ENCODE measurements at places on chromosomes 16 and 17. TPM values are rescaled to one million over a fixed set of nuclear protein-coding genes. Genes with fewer than 3 reads are reported as not detected.

The AIPL1 gene
- not detected for total RNA-seq

The RPUSD1 gene
- total RNA-seq: 24.9 TPM

The SMIM36 gene
- not detected for total RNA-seq

The FBXO39 gene
- total RNA-seq: 1.7 TPM

The ITGAD gene
- total RNA-seq: not detected

The SPIRE2 gene
- 3.8 TPM for total RNA-seq

- peak; percentile 30 for DNase-seq
These were observed 131.2 kb downstream of the ANKFN1 start for GRCh38 chr17:56284482-56284881.

DNA sequence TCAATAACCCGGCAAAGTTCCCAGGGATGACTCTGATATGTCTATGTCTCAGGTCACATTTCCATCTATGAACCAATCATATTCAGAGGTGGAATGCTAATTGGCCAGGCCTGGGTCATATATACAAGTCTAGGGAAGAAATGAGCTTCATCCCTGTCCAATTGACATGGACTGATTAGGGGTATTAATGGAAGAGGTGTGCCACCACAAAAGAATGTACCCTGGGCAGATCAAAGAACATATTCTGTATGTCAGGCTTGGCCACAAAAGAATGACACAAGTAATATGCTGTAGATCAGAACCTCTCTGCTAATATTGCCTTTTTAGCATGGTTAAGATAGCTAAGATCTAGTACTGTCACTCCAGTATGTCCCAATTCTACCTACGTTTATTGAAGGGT, 6.7 kb downstream of the SLC35G3 start:
- DNase-seq: no peak

GRCh38 chr16:27720731-27721530, 171.0 kb downstream of the KATNIP start:
- DNase-seq: no peak

DNA sequence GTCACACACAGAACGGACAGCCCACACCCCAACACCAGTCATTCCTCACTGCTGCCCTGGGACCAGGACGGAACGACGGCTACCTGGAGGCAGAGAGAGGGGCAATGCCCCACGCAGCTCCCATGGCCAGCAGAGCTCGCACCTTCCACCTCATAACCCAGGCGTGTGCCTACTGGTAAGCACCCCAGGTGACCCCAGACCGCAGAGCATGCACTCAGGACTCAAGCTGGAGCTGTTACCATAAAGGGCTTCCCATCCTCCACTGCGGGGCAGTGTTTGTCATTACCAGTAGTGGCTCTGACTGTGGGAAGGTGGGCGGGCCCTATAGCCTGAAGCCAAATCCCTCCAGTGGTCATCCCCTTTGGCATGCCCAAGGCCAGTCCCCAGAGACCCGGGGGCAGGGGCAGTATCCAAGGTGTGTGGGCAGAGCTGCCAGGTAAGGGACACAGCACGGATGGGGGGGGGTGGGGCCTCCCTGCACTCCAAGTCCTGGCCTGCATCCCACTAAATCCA, 4.7 kb upstream of the BCAR1 start:
- no peak for DNase-seq

GRCh38 chr16:19240494-19240893, 45.0 kb upstream of the CLEC19A start:
- no peak for DNase-seq

DNA sequence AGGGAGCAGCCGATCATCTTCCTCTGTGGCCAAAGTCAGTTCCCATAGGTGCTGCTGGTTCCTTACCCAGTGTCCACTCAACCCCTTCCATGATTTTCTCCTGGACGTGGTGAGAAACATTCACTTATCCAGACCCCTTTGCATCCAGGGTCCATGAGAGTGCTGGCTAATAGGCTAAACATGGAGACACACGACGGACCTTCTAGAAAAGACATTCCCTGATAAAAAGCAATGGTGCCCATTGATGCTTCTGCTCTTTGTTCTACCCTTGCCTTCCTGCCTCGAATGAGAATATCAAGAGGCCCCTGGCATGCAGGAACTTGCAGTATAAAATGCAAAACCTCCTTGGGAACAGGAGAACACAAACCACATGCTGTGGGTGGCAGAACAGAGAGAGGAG, 2.3 kb downstream of the TEKT5 start:
- DNase-seq: no peak

GRCh38 chr17:66240013-66240412, 10.8 kb upstream of the APOH start:
- no peak for DNase-seq

DNA sequence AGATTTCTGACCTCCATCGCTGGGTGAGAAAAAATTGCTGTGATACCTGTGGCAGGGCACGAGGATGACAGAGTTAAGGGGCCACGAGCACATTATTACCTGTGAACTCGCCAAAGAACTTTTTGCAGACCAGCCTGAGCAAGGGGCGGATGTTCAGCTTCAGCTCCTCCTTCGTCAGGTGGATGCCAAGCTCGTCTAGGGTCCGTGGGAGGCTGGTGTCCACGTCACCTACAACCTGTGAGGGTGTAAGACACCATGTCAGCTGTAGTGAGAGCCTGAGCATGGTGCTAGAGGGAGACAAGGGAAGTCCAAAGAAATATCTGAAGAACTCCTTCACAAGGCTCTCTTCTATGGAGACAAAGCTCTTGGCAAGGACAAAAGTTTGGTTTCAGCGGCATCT, 17.1 kb downstream of the HIGD1B start:
- no peak for DNase-seq

DNA sequence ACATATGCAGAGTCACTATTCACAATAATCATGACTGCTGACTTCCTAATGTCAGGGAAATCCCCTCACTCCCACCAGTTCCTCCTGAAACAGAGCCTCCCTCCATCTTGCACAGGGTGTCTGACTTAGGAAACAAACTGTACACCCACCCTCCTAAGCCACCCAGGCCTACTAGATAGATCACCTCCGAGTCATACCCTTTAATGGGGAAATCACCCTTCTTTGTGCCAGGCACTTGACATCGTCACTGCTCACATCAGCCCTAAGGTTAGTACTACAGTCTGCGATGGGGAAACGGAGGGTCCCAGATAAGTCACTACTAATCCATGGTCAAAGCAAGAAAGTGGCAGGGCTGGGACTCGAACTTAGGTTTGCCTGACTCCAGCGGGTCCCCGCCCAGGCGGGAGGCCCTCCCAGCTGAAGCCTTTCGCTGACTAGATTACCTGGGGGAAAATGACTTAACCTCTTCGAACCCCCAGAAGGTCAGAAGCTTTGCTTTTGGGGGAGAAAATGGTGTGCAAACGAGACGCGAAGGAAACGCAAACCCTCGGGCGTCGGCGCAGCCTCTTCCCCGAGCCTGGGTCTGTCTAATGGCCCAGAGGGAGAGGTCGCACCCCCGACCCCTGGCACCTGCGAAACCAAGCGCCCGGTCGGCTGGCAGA, 3.4 kb upstream of the MLLT6 start:
- peak; percentile 35 for DNase-seq

DNA sequence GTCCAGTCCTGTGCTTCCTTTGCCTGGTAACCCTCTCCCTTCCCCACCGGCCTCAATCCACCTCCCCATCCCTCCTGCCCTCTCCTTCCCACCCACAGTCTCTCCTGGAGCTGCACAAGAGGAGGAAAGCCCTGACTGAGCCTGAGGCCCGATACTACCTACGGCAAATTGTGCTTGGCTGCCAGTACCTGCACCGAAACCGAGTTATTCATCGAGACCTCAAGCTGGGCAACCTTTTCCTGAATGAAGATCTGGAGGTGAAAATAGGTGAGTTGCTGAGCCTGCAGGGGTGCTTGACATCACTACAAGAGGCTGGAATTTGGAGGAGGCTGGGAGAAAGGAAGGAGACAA, 1.3 kb downstream of the PLK1 start:
- peak; percentile 26 for DNase-seq

DNA sequence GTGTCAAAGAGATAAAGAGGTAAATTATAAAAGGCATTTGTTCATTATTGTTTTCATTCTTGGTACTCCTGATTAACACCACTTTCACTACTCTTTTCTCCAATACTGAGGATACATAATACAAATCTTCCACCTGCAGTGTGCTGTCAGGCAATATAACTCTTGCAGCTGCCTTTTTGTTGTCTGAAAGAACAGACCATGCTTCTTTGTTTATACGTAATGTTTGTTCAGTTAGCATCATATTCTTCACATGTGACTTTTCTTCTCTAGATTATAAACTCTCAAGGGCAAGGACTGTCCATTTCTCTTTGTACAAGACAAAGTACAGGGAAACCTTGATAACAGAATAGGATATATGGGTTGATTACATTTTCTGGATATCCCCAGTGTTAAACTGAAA, 14.2 kb upstream of the ABCC11 start:
- DNase-seq: no peak

DNA sequence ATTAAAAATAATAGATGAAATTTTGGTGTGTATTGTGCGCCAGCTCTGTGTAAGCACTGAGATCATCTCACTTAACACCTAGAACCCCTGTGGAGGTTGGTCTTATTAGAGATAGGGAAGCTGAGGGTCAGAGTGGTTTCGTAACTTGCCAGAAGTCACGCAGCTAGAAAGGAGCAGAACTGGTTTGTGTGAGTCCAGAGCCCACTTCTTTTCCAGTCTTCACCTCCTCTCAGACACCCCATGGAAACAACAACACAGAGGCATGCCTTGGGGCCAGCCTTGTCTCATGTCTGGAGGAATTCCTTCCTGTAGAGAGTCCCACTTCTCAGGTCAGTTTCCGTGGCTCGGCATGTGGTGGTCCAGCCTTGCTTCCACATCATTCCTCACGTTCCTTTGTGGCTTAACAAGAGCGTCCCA, 16.5 kb downstream of the YPEL2 start:
- no peak for DNase-seq

- no peak for DNase-seq
These were observed 234.4 kb downstream of the IRF8 start for GRCh38 chr16:86133377-86133776.

- no peak for DNase-seq
These were observed 3.0 kb upstream of the KAT8 start for GRCh38 chr16:31114468-31114867.

DNA sequence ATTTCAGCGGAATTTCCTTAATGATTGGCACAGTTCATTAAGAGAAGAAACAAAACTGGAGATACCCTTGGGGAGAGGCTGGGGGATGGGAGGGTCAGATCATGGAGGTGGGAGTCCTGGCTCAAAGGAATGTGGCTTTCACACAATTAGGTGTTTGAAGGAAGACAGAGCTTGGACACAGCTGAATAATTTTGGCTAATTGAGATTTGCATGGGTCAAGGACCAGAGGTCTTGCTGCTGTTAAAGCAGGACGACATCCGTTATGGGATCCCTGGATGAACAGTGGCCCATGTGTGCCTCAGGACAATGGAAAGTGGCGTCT, 160.3 kb downstream of the HS3ST3B1 start:
- DNase-seq: no peak

GRCh38 chr17:79978548-79978855, 57.2 kb downstream of the TBC1D16 start:
- DNase-seq: no peak

- no peak for DNase-seq
These were observed 93.1 kb downstream of the VAT1L start for GRCh38 chr16:77881355-77882030.

DNA sequence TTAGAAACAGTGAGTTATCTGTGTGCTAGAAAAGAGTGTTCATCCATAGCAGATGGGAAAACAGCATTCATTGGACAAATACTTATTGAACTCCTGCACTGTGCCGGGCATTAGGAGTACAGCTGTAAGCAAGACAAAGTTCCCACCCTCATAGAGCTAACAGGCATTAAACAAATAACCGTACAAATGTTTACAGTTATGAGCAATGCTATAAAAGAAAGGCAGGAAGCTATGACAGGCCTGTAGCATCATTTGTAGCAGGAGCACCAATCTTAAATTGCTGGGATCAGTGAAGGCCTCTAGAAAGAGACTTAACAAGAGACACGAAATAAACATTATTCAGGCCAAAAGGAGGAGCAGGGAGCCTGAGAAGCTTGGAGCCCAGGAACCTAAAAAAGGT, 15.6 kb downstream of the SDR42E1 start:
- DNase-seq: no peak

DNA sequence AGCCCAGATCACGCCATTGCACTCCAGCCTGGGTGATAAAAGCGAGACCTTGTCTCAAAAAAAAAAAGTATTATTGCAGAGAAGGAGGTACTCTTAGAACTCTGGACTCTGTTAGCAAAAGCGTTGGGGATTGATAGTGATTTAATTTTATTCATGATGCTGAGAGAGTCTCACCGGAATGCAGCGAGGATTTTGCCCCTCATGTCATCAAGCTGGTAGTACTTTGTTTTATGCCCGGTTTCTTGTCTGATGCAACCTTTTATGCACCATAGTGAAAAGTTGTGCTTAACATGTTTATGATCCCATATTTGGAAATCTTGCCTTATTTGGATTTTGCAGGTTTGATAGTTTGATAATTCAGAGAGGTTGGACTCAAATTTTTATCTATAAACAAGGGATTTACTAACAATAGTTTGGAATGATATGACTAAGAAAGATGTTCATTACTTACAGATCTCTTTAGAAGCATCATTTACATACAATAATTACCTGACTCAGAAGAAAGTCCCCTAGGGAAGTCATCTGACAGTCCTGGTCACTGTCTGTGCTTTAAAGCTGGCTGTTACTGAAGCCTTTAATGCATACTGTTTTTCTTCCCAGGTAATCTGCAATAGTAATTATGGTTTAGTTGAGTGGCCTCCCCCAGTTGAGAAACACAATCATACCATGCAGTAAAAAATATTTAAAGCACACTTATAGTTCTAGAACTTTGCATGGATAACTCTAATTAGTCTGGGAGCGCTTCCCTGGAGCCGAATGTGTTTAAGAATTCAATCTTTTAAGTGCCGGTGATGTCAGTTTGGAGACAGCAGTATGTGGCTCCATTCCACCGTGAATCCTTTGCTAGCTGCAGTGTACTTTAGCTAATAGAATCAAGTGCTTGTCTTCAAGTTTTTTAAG, 120.9 kb downstream of the PRKCA start:
- no peak for DNase-seq

DNA sequence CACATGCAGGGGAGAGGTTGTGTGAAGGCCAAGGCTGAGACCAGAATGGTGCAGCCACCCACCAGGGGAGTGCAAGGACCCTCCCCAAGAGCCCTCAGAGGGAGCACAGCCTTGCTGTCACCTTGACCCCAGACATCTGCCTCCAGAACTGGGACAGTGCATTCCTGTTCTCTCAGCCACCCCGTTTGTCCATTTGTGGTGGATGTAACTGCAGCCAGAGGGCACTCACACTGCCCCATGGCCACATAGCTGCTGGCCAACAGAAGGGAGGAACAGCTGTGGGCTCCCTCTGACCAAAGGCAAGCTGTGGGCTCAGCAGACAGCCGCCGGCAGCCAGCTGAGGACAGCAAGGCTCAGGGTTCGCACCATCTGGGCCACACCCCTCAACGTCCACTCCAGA, 49.8 kb upstream of the KLHDC4 start:
- no peak for DNase-seq
